GM06990 (cell line): ENCODE measurements at places on chromosomes 11 and 22.

DNA sequence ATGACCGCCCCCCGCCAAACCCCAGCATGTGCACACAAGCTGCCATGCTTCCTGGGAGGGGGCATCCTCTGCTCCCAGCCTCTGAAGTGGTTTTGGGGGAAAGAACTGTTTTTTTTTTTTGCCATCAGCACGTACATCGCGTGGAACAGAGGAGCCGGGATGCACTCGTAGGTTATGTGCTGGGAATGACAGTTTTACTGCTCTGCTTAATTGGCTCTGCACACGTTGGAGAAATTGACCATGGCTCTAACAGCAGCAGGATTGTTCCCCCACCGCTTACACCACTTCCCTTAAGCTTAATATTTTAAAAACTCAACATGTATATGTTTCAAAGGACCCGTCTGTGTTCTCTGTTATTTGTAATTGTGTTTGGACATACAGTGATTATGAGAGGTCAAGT lies 175.2 kb downstream of the NAV2 start:
- DNase-seq: no peak

- no peak for DNase-seq
Observed at GRCh38 chr11:132886335-132886734, 646.0 kb downstream of the OPCML start.

GRCh38 chr11:85854212-85854556 lies 999 bp upstream of the CCDC83 start:
- no peak for DNase-seq

GRCh38 chr22:31945443-31945855 lies 1.1 kb downstream of the YWHAH start:
- DNase-seq: no peak

DNA sequence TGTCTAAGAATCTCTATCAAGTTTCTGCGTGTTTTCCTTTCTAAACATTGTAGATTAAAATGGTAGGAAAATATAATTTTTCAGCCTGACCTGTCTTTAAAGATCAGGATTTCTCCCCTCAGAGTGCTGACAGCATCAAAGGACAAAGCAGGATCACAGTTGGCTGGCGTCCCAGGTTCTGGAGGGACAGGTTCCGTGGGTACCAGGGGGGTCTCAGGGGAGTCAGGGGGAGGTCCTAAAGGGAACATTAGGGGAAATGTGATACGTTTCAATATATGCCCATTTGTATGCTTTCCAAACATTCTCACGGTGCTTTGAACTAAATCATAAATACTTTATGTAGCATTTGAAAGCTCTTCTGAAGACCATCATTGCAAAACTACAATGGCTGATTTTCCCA lies 3.4 kb downstream of the MMP3 start:
- no peak for DNase-seq

DNA sequence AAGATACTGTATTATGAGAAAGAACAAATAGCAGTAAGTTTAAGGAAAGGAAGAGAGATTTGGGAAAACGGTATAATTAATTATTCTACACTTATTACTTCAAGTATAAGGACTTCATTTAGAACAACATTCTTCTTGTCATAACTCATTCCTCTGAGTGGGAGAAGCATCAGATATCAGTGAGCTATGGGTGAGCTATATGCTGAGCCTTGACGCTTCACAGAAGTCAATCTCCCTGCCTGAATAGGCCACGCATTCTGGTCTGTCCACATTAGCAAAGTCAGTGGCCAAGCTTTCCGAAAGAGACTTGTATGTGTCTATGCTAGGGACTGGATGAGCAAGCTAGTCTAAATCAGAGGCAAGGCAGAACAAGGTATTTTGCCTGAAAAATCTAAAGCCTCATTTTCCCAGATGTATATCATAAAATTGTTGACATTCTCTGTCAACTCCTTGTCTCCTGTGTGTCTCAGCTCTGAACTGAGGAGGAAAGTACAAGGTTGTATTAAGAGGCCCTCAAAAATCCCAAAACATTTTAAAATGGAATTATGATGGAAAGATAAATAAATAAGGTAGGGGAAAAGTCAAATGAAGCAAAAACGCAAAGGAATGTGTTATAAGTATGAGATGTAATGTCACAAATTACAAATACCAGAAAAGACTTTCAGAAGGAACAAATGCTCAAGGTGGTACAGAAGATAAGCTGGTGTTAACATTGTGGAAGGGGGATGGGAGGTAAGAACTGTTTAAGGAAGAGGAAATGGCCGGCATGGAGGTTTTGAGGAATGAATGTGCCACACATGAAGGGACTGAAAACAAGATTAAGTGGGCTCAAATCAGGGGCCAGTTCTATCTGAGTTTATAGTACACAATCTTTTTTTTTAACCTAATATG lies 1.4 kb downstream of the OR52N2 start:
- DNase-seq: no peak

GRCh38 chr11:71447791-71448256 lies 369 bp downstream of the DHCR7 start:
- DNase-seq: peak; percentile 31

DNA sequence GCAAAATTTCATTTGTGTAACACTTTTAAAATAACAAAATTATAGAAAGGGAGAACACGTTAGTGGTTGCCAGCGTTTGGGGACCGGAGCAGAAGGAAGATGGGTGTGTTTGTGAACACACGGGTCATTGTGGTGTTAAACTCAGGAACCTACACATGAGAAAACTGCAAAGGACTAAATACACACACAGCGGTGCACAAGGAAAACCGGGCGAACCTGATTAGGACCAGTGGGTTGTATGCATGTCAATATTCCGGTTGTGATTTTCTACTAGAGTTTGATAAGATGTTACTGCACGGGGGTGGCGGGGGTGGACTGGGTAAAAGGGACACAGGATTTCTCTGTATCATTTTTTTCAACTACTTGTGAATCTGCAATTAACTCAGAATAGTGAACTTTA lies 351.2 kb downstream of the OPCML start:
- DNase-seq: no peak

DNA sequence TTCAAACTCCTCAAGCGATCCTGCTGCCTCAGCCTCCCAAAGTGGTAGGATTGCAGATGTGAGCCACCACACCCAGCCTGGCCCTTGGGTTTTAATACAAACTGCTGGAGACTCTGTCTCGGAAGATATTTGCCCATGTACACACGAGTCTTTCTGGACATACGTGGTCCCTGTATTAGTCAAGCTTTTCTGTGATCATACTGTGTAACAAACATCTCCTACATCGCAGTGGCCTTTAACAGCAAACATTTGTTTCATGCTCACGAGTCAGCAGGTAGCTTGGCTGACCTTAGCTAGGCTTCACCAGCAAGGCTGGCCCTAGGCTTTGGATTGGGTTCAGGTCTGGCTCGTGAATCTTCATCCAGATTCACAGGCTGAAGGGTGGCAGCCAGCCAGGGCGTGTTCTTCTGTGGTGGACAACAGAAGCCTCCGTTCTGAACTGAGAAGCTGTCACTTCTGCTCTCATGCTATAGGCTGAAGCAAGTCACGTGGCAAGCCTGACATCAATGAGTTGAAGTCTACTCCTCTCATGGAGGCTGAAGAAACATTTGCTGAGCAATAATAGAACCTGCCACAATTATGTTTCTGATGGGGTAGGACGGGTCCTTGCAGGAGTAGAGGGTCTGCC lies 8.8 kb downstream of the KIAA1671 start:
- no peak for DNase-seq

DNA sequence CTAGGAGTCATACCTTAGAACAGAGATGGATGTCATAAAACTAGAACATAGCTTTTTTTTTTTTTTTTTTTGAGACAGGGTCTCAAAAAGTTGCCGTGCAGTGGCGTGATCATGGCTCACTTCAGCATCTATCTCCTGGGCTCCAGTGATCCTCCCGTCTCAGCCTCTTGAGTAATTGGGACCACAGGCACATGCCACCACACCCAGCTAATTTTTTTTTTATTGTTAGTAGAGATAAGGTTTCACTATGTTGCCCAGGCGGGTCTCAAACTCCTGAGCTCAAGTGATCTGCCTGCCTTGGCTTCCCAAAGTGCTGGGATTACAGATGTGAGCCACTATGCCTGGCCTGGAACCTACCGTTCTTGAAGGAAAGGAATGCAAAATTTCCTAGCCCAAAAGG lies 8.8 kb upstream of the CEP295 start:
- no peak for DNase-seq

DNA sequence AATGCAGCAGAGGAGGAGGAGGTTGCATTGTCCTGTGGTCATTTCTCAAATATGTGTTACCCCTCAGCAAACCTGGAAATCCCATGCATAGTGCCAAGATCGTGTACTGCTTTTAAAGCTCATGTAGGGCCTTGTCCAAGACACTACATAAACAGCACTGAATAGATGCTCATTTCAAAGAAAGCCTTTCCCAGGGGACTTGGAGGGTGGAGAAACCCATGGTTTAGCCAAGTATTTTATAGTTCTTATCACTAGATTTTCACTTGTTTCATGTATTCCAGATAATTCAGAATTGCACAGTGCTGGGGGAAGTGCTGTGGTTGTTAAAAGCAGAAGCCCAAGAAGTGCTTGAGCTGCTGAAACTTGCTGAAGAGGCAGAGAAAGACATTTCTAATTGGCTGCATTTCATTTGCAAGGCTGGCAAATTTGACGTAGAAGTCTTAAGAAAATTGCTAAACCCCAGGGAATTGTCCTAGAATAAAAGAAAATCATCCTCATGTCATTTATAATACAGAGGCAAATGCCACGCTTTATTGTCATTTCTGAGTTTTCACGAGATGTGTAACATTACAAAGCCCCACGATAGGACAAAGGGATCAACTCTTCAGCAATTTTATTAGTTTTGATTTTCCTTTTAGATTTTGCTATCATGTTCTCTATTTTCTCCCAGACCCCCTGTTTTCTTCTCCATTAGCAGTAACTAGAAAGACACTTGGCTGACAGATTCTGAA lies 20.1 kb downstream of the CSRP3 start:
- DNase-seq: no peak
